Neural crest cell (in vitro differentiated cells): ENCODE measurements at places on chromosomes 16 and 17. TPM values are rescaled to one million over a fixed set of nuclear protein-coding genes. Genes with fewer than 3 reads are reported as not detected.

KRTAP3-1 gene
- not detected in 2 replicates for total RNA-seq

TBC1D3G gene
- total RNA-seq, result not detected in 2 replicates

ZNF385C gene
- 1.3 and 1.7 TPM in 2 replicates for total RNA-seq

GRCh38 chr16:35746963-35747657 is 2287.7 kb downstream of the TP53TG3F start:
- no peak for DNase-seq

DNA sequence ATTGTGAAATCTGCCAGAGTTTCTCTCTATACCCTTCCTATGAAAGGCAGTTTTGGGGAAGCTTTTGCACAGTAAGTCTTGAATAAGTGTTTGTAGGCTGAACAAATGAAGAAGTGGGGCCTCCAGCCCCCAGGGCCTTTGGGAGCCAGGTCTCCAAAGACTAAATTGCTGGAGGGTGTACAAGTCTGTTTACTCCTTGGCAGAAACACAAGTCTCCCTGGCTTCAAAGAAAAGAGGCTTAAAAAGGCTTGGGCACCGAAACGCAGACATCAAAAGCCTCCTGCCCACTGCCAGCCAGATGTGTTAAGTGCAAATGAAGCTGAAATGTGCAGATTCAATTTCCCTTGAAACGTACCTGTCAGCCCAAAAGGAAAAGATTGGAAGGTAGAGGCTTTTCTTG is 146.3 kb downstream of the TMEM132E start:
- DNase-seq, result no peak

- no peak for DNase-seq
Measured at GRCh38 chr17:32564325-32564724, 77.5 kb downstream of the CDK5R1 start.
